ENCODE measurements at places on chromosomes 6 and 20.
A peak's percentile ranks its signal among the peaks of the same experiment; 100 is the strongest.

DNA sequence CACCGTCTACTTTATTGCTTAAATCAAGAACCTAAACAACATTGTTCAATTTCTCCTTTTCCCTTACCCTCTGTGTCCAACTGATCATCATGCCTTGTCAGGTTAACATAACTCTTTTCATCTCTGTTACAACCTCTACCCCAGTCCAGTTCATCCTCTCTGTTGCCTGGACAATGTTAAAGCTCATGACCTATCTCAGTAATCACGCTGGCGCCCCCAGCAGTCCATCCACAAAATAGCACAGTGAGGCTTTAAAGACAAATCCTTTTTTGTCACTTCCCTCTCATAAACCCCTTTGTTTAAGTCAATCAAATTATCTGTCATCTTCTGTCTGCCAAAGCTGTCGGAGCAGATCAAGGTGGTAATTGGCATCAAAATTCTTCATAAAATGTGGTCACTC, 140.1 kb downstream of the QKI start:
- DNase-seq = peak; percentile 51

GRCh38 chr20:22584922-22585785, 782 bp upstream of the FOXA2 start:
- no peak for DNase-seq

DNA sequence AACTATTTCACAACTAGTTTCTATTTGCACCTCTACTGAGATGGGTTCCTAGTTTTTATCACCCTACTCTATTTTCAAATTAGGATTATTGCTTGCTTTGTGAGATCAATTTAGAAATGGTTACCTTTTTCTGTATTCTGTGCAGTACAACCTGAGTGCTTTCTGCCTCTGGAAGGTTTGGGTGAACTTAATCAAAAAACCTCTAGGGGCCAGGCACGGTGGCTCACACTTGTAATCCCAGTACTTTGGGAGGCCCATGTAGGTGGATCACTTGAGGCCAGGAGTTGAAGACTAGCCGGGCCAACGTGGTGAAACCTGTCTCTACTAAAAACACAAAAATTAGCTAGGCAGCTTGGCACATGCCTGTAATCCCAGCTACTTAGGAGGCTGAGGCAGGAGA, 63.3 kb downstream of the SCAF8 start:
- DNase-seq = no peak

DNA sequence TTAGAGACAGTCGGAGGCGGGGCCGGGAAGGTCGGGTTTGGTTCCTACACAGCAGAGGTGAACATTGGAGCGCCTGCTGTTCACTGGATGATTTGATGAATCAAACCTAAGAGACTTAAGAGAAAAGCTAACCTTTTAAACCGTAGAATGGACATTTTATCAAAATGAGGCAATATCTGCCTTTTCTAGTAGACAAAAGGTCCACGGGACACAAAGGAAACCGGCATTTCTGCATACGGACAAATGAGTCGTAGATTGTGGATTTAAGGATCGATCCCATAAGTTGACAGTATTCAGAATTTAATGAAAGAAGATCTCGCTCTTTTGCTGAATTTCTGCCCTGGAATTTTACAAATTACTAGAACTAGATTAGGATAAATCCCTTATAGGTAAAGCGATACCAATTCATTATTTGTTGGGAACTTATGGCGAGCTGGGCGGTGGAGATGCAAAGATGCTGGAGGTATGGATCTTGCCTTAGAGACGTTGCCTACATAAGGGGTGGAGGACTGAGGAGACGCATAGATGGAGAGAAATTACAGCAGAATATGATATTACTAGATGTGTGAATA, 400 bp downstream of the PAK1IP1 start:
- no peak for DNase-seq

DNA sequence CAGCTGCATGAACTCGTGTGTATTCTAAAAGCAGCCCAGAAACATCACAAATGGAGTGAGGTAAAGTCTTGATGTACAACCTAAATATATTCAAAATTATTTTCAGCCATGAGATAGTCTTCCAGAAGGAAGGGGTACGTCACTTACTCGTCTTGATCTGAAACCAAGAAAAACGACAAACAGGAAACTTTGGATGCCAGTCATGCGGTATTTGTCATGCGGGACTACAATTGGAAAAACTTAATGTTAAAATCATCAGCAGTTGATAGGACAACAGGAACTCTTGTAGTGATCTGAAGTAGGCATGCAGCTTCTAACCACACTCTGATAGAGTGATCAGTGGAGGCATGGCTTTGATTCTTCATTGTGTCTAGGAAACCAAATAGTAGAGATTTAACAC, 29.7 kb downstream of the FAM217A start:
- no peak for DNase-seq

GRCh38 chr6:150717419-150717818, 117.7 kb downstream of the PLEKHG1 start:
- no peak for DNase-seq

- no peak for DNase-seq
Observed at GRCh38 chr6:13767121-13767808, 47.1 kb downstream of the MCUR1 start.

DNA sequence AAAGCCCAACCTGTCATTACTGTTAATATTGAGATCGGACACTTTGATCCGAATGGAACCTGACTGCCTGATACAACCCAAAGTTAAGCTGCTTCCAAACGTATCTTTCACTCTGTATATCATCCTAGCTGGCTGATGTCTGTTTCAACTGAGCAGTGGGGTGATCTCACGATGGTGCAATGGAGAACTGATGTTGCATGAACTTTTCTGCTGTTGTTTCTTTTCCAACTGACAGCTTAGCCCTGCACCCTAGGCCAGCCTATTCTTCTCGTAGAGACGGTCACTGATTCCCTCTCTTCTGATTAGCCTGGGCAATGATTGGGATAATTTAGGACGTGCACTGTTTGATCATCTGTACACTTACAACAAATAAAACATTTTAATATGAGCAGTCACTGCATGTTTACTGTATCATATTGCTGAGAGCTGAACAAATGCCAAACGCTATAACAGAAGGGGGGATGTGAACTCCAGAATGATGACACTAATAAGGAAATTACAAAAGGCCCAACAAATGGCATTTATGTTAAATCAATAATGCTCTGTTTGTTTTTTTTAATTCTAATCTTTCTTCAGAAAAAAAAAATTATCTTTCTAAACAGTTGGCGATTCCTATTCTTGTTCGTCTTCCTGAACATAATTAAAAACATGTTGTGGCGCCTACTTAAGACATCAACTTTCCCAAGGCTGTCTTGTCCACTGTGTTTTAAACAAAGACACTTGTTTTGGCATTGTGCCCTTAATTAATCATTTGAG, 184.8 kb downstream of the ZNF217 start:
- no peak for DNase-seq

GRCh38 chr20:57473246-57474048, 51.5 kb downstream of the CTCFL start:
- DNase-seq = no peak

DNA sequence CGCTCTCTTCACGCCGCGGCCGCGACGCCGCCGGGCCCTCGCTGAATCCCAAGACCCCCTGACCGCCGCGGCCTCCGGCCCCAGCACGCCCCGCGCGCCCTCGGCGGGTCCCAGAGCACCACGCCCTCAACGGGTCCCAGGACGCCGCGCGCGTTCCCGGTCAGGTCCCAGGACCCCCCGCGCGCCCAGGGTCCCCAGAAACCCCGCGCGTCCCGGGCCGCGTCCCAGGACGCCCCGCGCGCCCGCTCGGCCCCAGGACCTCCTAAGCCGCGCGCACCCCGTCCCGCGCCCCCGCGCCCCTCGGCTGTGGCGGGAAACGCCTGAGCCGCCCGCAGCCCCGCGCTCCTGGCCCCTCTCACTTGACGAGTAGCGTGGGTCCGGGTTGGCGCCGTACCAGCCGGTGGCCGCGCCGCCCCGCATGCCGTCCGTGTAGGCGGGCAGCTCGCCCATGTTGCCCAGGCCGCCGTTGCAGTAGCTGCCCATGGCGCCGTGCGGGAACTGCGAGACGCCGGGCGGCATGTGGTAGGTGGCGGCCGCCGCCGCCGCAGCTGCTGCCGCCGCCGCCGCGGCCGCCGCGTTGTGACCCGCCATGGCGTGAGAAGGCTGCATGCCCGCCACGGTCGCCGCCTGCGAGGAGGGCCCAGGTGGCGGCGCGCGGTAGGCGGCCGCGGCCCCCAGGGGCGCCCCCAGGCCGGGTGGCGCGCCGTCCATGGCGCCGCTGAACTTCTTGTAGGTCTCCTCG, 556 bp downstream of the NKX2-4 start:
- no peak for DNase-seq

DNA sequence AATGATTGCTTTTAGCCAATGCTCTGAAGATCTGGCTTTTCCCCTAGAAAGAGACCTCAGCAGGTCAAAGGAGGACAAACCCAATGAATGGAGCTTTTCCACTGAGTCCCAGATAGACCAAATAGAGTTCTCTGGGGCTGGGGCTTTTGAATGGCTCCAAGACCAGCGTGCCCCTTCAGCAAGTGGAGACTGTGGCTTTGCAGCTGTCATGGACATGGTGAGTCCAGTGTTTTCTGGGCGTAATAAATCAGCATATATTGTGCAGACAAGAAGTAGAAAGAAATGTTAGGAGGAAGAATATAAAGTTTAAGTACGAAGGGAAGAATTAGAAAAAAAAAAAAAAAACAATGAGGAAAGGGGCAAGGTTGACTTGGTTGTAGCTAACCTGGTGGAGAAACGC, 28.1 kb downstream of the ULBP1 start:
- DNase-seq = no peak

DNA sequence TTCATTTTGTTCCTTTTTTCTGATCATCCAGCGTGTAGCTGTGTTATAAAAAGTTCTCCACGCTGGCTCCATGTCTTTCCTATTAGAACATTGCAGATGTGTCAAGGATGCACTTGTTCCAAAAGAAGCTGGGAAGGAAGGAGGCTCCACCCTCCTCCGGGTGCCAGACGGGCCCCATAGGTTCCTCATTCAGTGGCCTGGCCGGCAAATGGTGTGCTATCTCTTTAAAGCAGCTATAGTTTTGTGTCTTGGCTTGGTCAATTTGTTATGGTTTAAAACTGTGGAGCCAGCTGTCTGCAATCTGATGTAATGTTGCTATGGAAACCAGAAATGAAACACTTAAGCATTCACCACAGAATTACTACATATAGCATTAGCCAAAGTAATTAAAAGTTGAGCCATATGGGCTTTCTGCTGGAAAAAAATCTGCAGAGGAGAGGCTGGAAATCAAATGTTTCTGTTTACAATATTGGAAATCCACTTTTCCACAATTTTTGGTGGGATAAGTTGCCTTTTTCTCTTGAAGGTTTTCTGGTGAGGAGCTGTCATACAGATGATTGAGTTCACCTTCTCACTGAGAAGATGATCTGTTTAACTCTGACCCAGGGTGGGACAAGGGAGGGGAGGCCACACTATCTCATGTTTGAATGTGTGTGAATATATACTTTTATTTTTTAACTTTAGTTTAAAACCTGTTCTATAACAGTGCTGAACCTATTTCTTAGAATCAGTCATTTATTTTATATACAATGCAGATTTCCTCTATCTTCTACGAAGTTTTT, 167.4 kb downstream of the SASH1 start:
- DNase-seq = no peak

GRCh38 chr20:39291301-39291700, 329.2 kb downstream of the DHX35 start:
- no peak for DNase-seq

GRCh38 chr20:52401431-52401830, 209.9 kb upstream of the ZFP64 start:
- no peak for DNase-seq

GRCh38 chr6:74431873-74432580, 736.0 kb downstream of the CD109 start:
- no peak for DNase-seq

DNA sequence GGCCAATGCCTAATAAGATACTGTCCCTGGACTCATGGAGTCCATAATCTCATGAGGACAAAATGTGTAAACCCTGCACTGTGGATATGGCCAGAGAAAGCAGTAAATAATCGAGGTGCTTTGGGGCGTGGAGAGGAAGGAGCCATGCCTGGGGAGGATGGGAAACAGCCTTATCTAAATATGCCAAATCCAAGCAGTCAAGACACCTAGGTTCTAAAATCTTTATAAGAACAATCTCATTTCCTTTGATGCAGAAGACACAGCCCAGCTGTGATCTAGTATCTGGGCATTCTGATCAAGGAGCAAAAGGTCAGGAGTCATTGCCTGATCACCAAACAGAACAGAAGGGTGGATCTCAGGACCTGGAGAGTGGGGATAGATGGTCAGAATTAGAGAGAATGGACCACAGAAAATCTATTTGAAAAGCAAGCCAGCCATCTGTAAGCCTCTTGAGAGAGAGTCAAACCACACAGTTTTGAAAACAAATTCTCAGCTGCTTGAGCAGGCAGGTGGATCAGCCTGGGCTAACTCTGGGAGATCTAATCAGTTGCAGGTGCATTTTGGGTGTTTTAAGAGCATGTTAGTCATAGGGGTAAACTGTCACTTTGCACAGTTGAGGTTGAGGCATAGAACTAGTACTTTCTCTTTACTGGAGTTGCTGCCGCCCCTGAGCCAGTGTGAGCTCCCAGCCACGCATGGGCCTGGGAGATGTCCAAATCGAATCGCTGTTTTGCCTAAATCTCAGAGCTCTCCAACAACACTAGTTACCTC, 130.8 kb upstream of the TNFAIP3 start:
- DNase-seq = peak; percentile 53

DNA sequence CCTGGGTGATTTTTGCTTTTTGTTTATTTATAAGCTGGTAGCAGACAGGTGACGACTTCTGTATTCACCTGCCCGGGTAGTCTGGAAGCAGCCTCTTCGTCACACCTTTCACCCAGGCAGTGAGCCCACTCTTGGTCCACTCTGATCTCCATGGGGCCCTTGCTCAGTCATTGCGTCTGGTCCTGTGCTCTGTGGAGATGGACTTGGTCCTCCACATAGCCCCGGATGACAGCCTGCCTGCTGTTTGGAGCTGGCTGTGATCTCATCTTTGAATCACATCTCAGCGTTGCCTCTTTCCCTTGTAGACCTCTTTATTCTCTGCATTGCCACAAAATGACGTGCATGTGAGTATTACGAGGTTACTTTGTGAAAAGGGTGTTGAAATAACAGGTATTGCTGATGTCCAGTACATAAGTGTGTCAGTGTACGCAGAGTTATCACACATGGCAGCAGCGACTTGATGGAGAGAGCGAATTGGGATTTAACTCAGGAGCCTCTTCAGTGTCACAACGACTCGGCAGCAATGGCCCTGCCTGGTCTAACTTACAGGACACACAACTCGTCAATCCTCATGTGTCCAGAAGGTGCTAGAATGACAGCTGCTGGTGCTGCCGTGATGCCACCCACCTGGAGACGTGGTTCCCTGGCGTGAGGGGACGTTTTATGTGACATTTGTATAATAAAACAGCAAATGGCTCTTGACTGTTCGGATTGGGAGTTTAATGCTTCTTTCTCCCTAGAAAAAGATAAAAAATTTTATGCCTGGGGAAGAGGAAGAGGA, 24.2 kb upstream of the FRMD1 start:
- DNase-seq = no peak

Measured in activated CD4-positive, alpha-beta T cell treated with anti-CD3 and anti-CD28 coated beads, Interleukin-2, amount 50 U/mL, for 16 hours (primary cell).